ENCODE measurements at places on chromosomes 6 and 20.
A peak's percentile ranks its signal among the peaks of the same experiment; 100 is the strongest.

- DNase-seq, result no peak
Measured at GRCh38 chr6:62362097-62362496, 76.1 kb upstream of the KHDRBS2 start.

DNA sequence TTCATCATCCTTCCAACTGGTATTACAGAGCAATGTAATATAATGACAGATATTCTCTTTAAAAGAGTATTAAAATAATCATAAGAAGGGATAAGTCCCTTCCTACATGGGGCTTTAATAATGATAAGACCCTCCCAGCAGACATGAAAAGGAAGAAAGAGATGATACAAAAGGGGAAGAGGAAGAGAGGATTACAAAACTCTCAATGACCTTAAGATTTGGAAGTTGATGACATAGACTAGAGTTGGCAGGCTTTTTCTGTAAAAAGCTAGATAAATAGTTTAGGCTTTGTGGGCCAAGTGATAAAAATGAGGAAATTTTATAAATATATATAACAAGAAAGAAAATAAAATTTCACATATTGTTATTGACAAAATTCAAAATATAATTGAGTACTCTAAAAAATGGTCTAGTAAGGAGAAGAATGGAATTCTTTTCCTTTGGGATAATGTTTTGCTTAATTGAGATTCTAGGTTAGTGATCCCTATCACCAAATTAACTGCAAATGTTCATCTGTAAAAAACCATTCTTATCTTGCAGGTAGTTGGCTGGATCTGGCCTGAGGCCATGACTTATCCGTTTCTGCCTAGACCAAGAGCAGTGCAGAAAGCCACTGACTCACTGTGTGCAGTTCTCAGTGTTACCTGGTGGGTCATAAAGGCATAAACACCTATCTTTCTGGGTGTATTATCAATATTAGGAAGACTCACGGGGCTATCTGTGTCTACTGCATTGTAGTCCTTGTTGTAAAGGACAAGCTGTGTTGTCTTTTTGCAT lies 11.0 kb downstream of the RIPOR2 start:
- DNase-seq, result peak; percentile 67

- no peak for DNase-seq
Measured at GRCh38 chr6:6659600-6660327, 71.2 kb downstream of the LY86 start.

DNA sequence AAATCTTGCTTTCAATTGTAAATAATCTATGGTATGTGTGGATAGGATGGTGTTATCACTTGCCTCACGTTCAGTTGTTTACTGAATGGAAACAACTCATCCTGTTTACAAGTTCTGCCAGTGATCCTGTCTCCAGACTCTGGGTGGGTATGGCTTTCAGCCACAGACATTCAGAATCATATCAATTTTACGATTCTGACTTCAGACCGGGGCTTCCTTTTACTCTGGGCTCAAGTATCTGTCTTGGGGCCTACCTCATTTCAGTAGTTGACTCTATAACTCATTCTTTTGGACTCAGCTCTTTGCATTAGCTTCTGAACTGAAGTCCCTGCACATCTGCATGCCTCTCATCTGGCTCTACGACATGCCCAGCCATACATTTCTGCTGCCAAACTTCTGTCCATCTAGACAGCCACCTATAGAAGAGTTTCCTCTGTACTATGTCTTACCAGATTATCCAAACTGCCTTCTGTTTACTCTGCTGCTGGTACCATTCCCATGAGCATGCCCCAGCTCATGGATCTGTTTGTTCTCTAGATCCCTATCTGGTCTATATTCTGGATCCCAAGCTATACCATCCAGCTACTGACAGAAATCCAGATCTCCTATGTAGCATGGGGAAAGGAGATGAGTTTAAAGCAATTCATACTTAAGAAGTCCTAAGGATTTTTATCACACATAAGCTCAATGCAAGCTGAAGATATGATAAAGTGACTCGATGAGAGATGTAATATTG lies 34.3 kb downstream of the FYN start:
- no peak for DNase-seq

- DNase-seq, result no peak
Measured at GRCh38 chr6:156430386-156430785, 346.8 kb upstream of the ARID1B start.
